ENCODE measurements at places on chromosomes 3 and 15. TPM values are rescaled to one million over a fixed set of nuclear protein-coding genes. Genes with fewer than 3 reads are reported as not detected.

The SERF2 gene
- total RNA-seq = 400 TPM

The ZBBX gene
- not detected for total RNA-seq

The TRIM42 gene
- total RNA-seq = not detected

The CTXN2 gene
- total RNA-seq = not detected

The MRAS gene
- total RNA-seq = not detected

The CPLX3 gene
- total RNA-seq = 0.35 TPM

The PLEKHO2 gene
- 15.6 TPM for total RNA-seq

The PYGO1 gene
- total RNA-seq = not detected

The ADAMTS17 gene
- 8.2 TPM for total RNA-seq

The CHAC1 gene
- 0.64 TPM for total RNA-seq

- no peaks in the 10 kb centered on the region for H3K27me3 ChIP-seq
- H3K4me1 ChIP-seq = peaks cover 81% of the 10 kb centered on the region
- peak within 1 kb of the TSS; percentile 88 for H3K27ac ChIP-seq
- H3K36me3 ChIP-seq = peaks cover 3% of the 10 kb centered on the region
- DNase-seq = peak; percentile 83
Observed at GRCh38 chr3:111541911-111542483, at the start of gene CD96. Gene CD96 (plus strand): TSS chr3:111542197. CDS start chr3:111542249, 52 bp downstream.

GRCh38 chr15:62165793-62166375 is 799 bp upstream of the C2CD4B start:
- no peaks in the 10 kb centered on the region for H3K36me3 ChIP-seq
- H3K27ac ChIP-seq = no peak overlapping the region
- H3K27me3 ChIP-seq = peaks cover 47% of the 10 kb centered on the region
- no peak for DNase-seq

DNA sequence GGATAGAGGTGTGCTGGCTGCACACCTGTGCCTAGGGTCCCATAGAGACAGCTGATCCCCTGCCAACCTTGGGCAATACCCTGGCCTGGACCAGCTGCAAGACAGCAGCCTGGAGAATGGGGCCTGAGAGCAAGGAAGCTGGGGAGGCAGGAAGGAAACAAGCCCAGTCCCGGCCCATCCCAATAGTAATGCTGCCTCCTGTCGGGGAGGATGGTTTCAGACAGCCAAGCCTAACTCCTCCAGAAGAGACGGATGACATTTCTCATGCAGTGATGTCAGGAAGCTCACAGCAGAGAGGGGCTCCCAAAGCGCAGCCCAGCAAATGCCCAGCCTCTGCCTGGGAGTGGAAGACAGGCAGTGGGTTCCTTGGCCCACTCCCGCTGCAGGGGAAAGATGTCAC is 408.8 kb downstream of the OCA2 start:
- no peaks in the 10 kb centered on the region for H3K4me1 ChIP-seq
- no peak overlapping the region for H3K4me3 ChIP-seq
- no peak overlapping the region for H3K27ac ChIP-seq
- H3K36me3 ChIP-seq = no peaks in the 10 kb centered on the region
- DNase-seq = no peak

DNA sequence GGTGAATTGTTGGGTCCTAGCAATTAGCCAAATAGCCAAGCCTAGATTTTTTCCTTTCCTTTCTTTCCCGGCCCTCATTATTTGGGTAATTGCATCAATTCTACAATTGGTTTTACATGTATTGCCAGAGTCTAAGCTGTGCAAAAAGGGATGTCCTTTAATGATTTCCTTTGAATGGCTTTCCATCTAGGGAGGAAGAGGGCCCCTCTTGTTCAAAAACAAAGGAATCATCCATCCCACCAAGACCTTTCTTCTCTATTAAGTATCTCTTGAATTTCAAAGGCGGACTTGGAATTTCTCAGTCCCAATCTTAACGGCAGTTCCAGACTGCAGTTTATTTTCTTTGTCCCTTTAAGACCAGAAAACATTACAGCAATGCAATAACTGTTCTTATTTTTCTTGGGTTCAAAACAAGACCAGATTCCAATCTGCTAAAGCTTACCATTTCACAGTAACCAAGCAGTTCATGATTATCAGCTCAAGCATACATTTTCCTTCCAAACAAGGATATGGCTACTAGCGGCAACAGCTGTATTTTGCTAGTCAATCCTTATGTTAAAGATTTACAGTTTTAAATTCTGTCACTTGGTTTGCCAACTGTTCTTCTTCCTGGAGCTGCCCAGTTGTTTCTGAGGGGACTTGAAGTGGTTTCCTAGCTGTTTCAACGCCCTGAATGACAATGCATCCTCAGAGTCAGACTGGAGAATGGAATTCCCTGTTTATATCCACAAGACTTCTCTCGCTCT is 91.4 kb upstream of the LRIG1 start:
- no peak for DNase-seq
- H3K36me3 ChIP-seq = no peaks in the 10 kb centered on the region
- no peak overlapping the region for H3K27ac ChIP-seq
- H3K4me3 ChIP-seq = no peak overlapping the region
- no peaks in the 10 kb centered on the region for H3K4me1 ChIP-seq

GRCh38 chr3:125143982-125144652 is 68.4 kb downstream of the SLC12A8 start:
- H3K4me3 ChIP-seq = no peak overlapping the region
- peaks cover 16% of the 10 kb centered on the region for H3K4me1 ChIP-seq
- H3K27ac ChIP-seq = no peak overlapping the region
- H3K36me3 ChIP-seq = no peaks in the 10 kb centered on the region
- DNase-seq = no peak
- no peaks in the 10 kb centered on the region for H3K27me3 ChIP-seq

DNA sequence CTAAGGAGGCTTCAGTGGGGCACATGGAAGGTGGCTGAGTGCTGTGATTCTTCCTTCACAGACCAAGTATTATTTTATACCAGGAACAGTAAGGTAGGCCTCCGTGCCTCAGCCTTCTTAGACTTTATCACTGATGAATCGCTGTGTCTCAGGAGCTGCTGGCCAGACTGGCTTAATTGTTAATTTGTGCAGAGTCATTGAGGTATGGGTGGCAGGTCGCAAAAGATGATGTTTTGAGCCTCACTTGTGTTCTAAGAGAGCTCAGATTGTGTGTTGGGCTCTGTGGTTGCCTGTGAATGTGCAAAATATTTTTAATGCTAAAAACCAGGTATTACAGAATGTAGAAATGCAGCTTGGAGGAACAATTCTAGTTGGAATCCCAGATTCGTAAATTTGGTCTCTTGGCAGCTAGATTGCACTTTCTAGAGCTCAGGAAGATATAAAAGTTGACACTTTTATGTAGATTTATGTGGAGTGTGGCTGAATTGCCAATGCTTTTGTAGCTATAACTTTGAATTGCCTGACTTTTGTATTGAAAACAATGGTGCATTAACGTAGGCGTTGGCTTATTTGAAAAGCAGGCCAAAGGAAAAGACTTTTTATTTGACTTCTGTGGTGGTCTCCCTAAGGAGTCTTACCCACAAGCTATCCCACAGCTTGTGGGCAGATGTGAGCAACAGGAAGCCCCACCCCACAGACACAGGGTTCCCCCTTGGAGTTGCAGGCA is 53.4 kb downstream of the LARS2 start:
- no peaks in the 10 kb centered on the region for H3K27me3 ChIP-seq
- no peak for DNase-seq
- peaks cover 5% of the 10 kb centered on the region for H3K36me3 ChIP-seq
- H3K4me1 ChIP-seq = no peaks in the 10 kb centered on the region
- H3K4me3 ChIP-seq = no peak overlapping the region
- H3K27ac ChIP-seq = no peak overlapping the region

GRCh38 chr3:129481766-129482332 is 41.8 kb downstream of the IFT122 start:
- H3K27me3 ChIP-seq = no peaks in the 10 kb centered on the region
- H3K4me3 ChIP-seq = peak overlapping the region; percentile 7
- H3K36me3 ChIP-seq = peaks cover 8% of the 10 kb centered on the region
- peak overlapping the region; percentile 71 for H3K27ac ChIP-seq
- peak; percentile 27 for DNase-seq

GRCh38 chr3:51777985-51778384 is 1.1 kb downstream of the IQCF6 start:
- DNase-seq = no peak
- H3K4me1 ChIP-seq = no peaks in the 10 kb centered on the region
- no peak overlapping the region for H3K27ac ChIP-seq

- H3K4me1 ChIP-seq = peaks cover 41% of the 10 kb centered on the region
- peak overlapping the region; percentile 72 for H3K27ac ChIP-seq
- DNase-seq = peak; percentile 32
- H3K27me3 ChIP-seq = no peaks in the 10 kb centered on the region
- H3K4me3 ChIP-seq = peak overlapping the region; percentile 86
Observed at GRCh38 chr15:56244811-56245576, 1.3 kb upstream of the RFX7 start.

- DNase-seq = peak; percentile 56
- H3K36me3 ChIP-seq = peaks cover 41% of the 10 kb centered on the region
- peak overlapping the region; percentile 71 for H3K4me3 ChIP-seq
- no peaks in the 10 kb centered on the region for H3K27me3 ChIP-seq
- H3K4me1 ChIP-seq = peaks cover 83% of the 10 kb centered on the region
- H3K27ac ChIP-seq = peak overlapping the region; percentile 76
Observed at GRCh38 chr3:30644615-30645014, 38.2 kb downstream of the TGFBR2 start.

- H3K4me1 ChIP-seq = peaks cover 35% of the 10 kb centered on the region
- peak overlapping the region; percentile 52 for H3K27ac ChIP-seq
- H3K36me3 ChIP-seq = no peaks in the 10 kb centered on the region
- peak overlapping the region; percentile 78 for H3K4me3 ChIP-seq
Observed at GRCh38 chr3:58009026-58009748, 965 bp downstream of the FLNB start.

DNA sequence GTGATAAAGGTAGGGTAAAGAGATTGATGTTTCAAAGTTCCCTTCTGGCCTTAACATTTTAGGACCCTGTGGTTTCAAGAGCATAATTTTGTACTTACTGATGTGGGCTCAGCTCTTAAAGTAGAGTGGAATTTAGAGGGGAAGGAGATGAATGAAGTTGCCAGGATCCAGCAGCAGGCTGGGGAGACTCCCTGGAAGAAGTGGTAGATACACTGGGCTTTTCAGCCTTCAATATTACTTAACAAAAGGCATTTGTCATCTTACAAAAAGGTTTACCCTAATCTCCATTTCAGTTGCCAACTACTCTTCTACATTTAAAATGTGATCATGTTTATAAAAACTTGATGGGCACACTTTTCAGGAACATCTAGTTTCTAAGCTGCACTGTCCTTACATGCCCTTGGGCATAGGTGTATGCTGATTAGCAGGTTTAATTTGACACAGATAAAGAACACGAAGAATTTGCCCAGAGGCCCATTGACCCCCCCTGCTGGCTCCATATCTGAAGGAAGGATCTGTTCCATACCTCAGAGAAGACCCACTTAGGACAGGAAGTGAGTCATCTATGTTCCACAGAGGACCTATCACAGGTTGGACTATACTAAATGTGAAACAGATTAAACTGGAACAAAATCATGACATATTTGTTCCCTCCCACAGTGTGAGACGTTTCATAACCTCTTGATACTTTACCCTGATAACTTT is 93.0 kb upstream of the LPP start:
- no peak overlapping the region for H3K27ac ChIP-seq
- peak; percentile 79 for DNase-seq
- H3K27me3 ChIP-seq = no peaks in the 10 kb centered on the region
- H3K4me3 ChIP-seq = peak overlapping the region; percentile 14
- no peaks in the 10 kb centered on the region for H3K36me3 ChIP-seq
- peaks cover 14% of the 10 kb centered on the region for H3K4me1 ChIP-seq

GRCh38 chr3:151765685-151766084 is 32.0 kb downstream of the AADACL2 start:
- no peaks in the 10 kb centered on the region for H3K27me3 ChIP-seq
- H3K4me1 ChIP-seq = no peaks in the 10 kb centered on the region
- no peak overlapping the region for H3K4me3 ChIP-seq
- no peak for DNase-seq
- no peak overlapping the region for H3K27ac ChIP-seq

DNA sequence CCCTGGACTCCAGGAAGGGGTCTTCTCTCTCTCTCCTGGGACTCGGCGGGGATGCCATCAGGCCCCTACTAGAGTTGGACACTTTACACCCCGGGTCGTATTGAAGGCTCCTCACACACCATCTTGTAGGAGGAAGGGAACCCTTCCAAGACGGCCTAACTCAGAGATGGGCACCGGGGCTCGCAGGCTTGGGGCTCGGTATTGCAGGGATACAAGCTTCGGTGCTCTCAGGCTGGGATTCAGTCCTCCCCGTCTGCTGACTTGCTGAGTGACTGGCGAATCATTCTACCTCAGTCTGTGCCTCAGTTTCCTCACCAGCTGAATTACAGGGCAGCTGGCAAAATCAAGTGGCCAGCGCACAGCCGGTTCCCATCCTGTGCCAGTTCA is 419 bp upstream of the CALML4 start:
- no peaks in the 10 kb centered on the region for H3K36me3 ChIP-seq
- no peaks in the 10 kb centered on the region for H3K27me3 ChIP-seq
- peaks cover 14% of the 10 kb centered on the region for H3K4me1 ChIP-seq
- no peak overlapping the region for H3K4me3 ChIP-seq
- no peak overlapping the region for H3K27ac ChIP-seq

DNA sequence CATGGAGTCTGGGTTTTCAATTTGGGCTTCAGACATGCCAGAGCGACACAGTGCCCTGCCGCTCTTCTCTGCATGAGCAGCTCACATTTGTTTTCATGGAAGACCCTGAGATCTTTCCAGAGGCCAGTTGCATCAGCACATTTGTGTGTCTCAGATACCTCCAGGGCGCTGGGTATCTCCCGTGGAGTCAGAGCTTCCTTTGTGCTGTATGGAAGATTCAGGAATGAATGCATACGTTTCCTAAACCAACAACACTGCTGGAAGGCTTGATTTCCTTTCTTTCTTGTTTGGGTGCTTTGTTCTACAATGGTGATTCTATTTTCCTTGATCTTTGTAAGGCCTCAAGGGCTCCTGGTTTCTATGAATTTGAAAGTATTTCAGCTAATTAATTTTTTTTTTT is 106.5 kb downstream of the CACNA2D3 start:
- no peak overlapping the region for H3K4me3 ChIP-seq
- no peaks in the 10 kb centered on the region for H3K36me3 ChIP-seq
- no peaks in the 10 kb centered on the region for H3K4me1 ChIP-seq
- H3K27ac ChIP-seq = no peak overlapping the region
- no peak for DNase-seq
- H3K27me3 ChIP-seq = no peaks in the 10 kb centered on the region

DNA sequence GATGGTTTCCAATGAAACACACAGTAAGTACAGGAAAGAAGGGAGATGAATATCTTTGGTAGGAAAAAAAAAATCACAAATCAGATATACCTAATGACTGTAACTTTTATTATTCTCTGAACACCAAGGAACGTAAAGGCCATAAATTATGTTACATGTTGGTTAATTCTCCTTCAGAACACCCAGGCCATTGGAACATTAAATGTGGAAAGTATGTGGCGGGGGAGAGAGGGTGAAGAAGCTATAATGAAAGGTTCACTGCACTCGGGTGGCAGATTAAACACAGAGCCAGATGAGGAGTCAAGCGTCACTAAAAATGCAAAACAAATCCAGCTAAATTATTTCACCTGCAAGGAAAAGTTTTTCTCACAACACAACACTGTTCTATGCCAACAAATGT is 193.8 kb downstream of the FHIT start:
- H3K27me3 ChIP-seq = no peaks in the 10 kb centered on the region
- no peak for DNase-seq
- H3K4me3 ChIP-seq = no peak overlapping the region
- no peaks in the 10 kb centered on the region for H3K36me3 ChIP-seq

DNA sequence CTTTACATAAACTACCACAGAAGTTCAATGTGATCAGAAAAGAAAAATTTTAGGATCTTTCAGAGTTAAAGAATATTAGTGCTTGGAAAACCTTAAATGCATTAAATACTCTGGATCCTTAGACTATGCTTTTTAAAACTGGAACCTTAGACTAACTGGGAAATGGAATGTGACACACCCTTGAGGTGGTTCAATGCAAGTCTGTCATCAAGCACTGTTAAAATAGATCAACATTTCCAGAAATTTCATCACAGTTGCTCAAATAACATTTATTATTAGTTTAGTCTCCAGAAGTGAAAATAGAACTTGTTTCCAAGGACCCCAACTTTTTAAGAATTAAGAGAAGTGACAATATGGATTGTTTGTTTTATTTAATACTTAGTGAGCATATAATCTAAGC is 71.8 kb downstream of the GAP43 start:
- H3K27me3 ChIP-seq = peaks cover 2% of the 10 kb centered on the region
- H3K4me3 ChIP-seq = no peak overlapping the region
- no peak for DNase-seq

All from CD4-positive, CD25-positive, alpha-beta regulatory T cell (primary cell).